ENCODE measurements at places on chromosomes 4 and X. TPM values are rescaled to one million over a fixed set of nuclear protein-coding genes. Genes with fewer than 3 reads are reported as not detected.

GRCh38 chr4:138521809-138522208 is 279.7 kb upstream of the SLC7A11 start:
- DNase-seq = no peak

GRCh38 chrX:1411326-1411725 is 19.4 kb upstream of the SLC25A6 start:
- no peak for DNase-seq

GRCh38 chr4:139900964-139901376 is 235.4 kb downstream of the MGST2 start:
- DNase-seq = no peak

DNA sequence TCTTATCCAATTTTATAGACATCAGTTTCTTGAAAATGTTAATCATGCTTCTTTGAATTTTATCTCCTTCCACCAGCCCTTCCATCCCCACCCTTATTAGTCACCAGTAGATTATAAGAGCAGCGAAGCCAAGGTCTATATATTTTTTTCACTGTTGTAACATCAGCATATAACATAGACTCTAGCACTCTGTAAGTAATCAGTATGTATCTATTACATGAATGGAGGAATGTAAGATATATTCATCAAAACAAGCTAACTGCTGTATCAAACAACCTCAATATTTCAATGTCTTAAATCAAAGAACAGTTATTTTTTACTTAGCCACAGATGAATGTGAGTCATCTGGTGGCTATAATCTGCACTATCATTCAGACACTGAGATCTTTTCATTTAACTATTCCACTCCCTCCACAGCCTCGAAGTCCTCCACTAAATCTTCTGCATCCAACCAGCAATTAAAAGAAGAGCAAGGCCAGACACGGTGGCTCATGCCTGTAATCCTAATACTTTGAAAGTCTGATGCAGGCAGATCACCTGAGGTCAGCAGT is 178.9 kb downstream of the CENPC start:
- DNase-seq = no peak

The POU3F4 gene
- total RNA-seq = 16.3 TPM

- no peak for DNase-seq
These were observed 578.0 kb downstream of the BCOR start for GRCh38 chrX:39519566-39520301.
